ENCODE measurements at places on chromosomes 16 and 17.

DNA sequence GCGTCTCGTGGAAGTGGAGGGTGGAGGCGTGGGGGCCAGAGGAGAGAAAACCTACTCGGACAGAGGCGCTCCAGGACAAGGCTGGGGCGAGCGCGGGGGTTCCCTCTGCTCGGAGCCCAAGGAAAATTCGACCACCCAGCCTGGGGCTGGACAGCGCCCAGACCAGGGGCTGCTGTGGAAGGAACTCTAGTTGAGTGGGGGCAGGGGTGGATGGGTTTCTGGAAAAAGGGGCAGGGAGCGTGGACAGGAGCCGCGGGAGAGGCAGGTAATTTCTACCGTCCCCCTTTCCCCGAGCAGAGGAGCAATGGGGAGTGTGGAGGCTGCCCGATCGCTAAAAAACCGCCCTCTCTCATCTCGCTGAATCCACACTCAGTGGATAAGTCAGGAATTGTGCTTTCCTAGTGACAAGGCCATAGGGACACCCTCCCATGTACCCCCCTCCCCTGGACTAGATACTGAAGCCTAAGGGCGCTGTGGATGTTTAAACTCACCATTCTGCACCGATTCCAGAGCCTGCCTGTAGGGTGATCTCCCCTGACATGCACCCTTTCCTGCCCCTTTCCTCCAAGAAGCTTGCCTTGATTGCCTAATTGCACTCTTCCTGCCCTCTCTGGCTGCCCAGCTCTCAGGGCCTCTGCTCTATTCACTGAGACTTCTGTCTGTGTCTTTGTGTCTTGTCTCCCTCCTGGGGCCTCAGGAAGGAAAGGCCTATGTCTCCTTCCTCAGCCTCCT, 90.7 kb upstream of the TMEM97 start:
- DNase-seq: no peak

GRCh38 chr16:85403693-85404092, 209.4 kb upstream of the GSE1 start:
- DNase-seq: no peak

GRCh38 chr16:35208001-35208935, 1748.9 kb downstream of the TP53TG3F start:
- no peak for DNase-seq

GRCh38 chr16:52573365-52574299, 26.7 kb upstream of the TOX3 start:
- no peak for DNase-seq

GRCh38 chr16:25692742-25693508, 1.2 kb downstream of the HS3ST4 start:
- DNase-seq: no peak

- DNase-seq: no peak
Measured at GRCh38 chr16:1311212-1311737, 1.8 kb downstream of the UBE2I start.

DNA sequence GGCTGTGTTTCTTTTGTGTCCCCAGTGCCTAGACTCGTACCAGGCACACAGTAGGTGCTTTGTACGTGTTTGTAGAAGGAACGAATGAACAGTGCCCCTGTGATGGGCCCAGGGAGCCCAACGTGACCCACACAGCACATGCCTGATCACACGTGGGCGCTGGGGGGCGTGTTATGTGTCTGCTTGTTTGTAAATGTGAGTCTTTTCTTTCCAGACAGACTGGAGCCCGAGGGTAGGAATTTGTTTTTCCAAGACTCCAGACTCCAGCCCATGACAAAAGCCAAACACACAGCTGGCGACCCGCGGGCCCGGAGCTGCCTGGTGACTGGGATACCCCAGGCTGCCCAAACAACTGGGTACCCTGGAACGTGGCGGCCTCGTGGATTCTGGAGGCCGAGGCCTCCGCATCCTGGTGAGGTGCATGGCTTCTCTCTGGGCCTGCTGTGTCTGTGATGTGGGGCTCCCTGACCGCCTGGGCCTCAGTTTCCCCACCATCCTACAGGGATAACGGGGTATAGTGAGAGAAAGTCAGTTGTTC, 14.9 kb upstream of the CBFA2T3 start:
- no peak for DNase-seq

GRCh38 chr17:50866950-50867362, 802 bp upstream of the TOB1 start:
- peak; percentile 50 for DNase-seq

- no peak for DNase-seq
Measured at GRCh38 chr16:65998443-65998842, 368.0 kb upstream of the CDH5 start.
